Activated naive CD8-positive, alpha-beta T cell treated with anti-CD3 and anti-CD28 coated beads, Interleukin-2, amount 50 U/mL, for 16 hours (primary cell): ENCODE measurements at places on chromosomes 12 and 14.

DNA sequence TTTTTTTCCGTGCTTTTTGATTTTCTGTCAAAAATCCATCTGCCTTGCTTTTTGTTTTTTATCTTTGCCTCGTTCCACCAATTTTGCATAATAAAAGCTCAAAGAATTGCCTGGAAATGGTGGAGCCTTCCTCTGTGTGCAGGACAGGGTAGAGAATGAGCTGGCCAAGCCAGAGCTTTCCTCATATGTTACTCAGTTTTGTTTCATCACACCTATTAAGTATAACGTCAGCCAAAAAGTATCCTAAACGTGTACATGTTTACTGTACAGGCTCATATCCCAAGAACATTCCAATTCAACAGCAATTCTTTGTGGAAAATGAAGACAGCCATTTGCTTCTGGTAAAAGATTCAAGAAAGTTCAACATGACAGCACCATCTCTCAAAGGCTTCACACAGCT is 191.2 kb upstream of the LMNTD1 start:
- DNase-seq = no peak

DNA sequence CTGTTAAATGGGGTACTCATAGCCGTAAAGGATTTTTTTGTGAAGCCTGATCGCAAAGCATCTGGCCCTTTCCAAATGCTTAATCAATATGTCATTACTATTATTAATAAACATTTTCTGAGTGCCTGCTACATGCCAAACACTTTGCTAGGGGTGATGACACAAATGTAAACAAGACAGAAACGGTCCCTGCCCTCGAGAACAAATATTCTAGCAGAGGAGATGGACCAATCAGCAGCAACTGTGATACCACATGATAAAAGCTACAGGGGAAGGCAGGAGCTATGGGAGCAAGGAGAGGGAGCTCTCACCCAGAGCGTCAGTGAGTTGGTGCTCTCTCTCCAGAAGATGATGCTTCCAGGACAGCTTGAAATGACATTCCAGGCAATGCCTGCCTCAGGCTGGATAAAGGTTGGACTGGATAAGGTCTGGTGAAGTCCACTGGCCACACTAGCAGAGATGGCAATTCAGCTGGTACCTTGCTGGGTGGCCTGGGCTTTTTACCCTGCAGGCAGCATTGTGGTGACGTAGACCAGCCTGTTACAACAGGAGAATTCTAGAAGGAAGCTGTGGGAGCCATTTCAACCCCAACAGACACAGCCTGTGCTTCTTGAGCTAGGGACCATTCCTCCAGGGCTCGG is 41.1 kb downstream of the ERH start:
- DNase-seq = no peak

GRCh38 chr12:24418157-24418556 is 468.7 kb upstream of the SOX5 start:
- no peak for DNase-seq

DNA sequence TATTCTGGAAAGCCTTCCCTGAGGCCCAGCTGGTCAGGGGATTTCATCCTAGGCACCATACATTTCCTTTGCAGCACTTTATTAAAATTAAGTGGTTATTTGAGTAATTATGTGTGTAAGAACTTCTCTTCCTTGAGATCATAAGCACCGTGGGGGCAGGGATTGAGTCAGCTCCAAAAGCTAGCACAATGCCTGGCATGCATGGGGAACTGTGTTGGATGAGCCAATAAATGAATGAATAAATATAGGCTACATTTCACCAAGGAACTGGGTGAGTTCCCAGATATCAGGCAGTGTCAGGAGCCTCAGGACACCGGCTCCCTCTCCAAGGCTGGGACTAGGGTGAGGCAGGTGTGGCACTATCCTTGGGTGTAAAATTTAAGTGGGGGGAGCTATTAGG is 82.8 kb upstream of the FBXO21 start:
- no peak for DNase-seq

GRCh38 chr12:62736596-62736995 is 198.4 kb downstream of the PPM1H start:
- no peak for DNase-seq

GRCh38 chr12:99960311-99960710 is 24.4 kb downstream of the ANKS1B start:
- no peak for DNase-seq

DNA sequence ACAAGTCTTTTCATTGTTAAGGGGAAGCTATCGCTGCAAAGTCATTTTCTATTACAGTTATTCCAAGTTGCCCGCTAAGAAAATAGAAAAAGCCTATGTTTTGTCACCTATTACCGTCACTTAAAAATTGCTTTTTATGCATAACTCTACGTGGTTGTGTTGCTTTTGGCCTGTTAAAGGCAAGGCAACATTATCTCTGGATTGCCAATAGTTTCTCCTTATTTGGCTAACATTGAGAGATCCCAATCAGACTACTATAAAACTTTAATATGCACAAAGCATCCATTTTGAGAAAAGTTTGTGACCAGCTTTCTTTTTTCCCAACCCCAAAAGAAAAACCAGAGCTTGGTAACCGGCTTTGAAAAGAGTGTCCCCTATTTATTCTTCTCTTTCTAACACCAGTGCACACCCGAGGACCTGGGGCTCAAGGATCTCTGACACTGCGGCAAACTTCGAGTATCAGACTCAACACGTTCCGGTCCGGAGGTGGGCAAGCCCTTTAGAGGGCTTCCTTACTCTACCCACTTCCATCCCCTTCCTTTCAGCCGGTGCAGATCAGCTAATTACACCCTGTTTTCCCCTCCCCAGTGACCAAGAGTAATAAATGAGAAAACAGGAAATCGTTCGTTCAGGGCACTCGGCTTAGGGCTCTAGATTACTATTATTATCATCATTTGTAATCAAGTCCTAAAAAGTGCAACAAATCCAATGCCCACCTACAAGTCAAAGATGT is 1.2 kb downstream of the PPP1R12A start:
- DNase-seq = no peak

GRCh38 chr14:55733599-55733998 is 153.6 kb downstream of the KTN1 start:
- no peak for DNase-seq
